ENCODE measurements at places on chromosomes 6 and 20. TPM values are rescaled to one million over a fixed set of nuclear protein-coding genes. Genes with fewer than 3 reads are reported as not detected.

GRCh38 chr20:19252451-19253120 lies 40.1 kb downstream of the SLC24A3 start:
- DNase-seq: no peak
- H3K4me3 ChIP-seq: no peak overlapping the region
- no peak overlapping the region for H3K27ac ChIP-seq

DNA sequence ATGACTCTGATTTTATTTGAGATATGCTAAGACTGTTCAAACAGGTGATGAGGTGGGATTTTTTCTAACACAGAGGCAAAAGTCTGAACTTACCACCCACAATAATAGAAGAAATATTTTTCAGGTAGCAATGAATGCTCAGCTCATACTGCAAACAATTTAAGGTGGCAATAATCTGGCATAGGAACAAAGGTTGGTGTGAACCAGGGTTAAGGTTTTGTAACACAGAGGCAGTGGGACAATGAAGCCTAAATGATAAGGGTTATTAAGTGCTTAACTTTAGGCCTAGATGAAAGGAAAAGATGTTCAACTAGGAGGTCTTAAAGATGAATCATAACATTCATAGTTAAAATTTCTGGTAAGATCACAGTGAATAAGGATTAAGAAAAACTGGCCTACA lies 4.9 kb downstream of the ASCC3 start:
- H3K36me3 ChIP-seq: peaks cover 37% of the 10 kb centered on the region
- H3K4me1 ChIP-seq: peaks cover 51% of the 10 kb centered on the region
- no peak overlapping the region for H3K4me3 ChIP-seq
- no peak for DNase-seq
- H3K27ac ChIP-seq: no peak overlapping the region

Gene MATN4
- total RNA-seq: 0.95 TPM

GRCh38 chr6:157859775-157860504 lies 36.9 kb downstream of the SNX9 start:
- peaks cover 68% of the 10 kb centered on the region for H3K4me1 ChIP-seq
- H3K36me3 ChIP-seq: peaks cover 14% of the 10 kb centered on the region
- no peaks in the 10 kb centered on the region for H3K27me3 ChIP-seq

Gene TPMT
- total RNA-seq: 7.8 TPM

Data from activated CD4-positive, alpha-beta memory T cell treated with anti-CD3 and anti-CD28 coated beads for 36 hours (primary cell).